ENCODE measurements at places on chromosomes 4 and X.

GRCh38 chr4:163588532-163588931, 94.0 kb downstream of the TMA16 start:
- DNase-seq, result no peak

- DNase-seq, result no peak
Observed at GRCh38 chr4:165592386-165592785, 213.6 kb downstream of the CPE start.

DNA sequence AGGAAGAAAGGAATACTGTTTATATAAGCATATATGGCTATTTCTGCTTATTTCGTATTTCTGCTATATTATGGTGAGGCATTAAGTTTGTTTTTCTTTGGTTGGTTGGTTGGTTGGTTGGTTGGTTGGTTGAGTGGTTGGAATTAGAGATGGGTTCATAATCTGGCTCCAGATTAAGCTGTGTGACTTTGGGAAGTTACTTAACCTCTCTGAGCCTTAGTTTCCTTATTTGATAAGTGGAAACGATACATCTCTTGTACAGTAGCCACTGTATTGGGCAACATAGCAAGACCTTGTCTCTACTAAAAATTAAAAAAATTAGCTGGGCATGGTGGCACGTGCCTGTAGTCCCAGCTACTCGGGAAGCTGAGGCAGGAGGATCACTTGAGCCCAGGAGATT, 46.1 kb upstream of the CEP135 start:
- no peak for DNase-seq

DNA sequence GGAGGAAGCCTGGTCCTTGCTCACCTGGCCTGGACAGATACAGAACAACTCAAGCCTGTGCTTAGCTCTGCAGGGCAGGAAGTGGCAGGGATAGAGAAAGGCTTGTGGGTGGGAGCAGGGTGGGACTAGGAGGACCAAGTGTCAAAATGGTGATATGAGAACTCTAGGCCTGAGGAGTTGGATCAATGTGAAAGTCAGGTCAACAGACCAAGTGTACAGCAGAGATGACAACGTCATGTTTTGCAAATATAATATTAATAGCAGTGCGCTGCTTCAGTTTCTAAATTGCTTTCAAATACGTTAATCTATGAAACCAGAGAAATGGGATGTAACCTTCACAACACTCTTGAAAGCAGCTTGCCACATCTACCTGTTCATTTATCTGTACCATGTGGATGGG, 114.2 kb upstream of the MAP3K15 start:
- no peak for DNase-seq

DNA sequence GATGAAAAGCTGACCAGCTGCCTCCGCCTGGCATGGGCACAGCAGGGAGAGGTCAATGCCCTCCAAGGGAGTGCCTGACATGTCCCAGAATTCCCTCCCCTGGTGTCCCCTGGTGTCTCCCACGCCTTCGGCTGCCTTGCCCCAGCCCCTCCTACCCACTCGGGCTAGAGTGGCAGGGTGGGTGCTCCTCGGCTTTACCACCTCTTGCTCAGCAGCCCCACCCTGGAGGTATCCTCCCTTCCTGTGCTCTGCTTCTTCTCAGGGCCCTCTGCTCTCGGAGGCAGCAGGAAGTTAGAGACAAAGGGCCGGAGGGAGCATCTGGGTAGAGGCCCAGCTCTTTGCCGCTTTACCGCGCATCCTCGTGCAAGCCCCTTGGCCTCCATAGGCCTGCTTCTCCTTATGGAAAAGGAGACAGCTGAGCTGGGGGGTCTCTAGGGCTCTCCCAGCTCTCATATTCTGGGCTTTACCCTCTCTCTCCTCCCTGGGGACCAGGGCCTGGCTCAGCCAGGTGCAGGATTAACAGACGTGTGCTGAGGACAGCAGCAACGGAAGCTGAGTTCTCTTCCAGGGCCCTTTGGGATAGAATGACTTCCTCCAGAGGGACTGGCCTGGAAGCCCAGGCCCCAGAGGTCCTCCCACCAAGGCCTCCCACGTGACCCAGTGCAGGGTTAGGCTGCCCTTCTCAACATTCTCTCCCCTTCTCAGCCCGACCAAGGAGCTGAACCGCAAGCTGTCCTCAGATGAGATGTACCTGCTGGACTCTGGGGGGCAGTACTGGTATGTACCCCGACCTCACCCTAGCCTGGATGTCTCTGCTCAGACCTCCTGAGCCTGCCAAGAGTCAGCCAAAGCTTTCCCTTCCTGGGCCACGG, 17.2 kb downstream of the XPNPEP2 start:
- DNase-seq, result peak; percentile 20

DNA sequence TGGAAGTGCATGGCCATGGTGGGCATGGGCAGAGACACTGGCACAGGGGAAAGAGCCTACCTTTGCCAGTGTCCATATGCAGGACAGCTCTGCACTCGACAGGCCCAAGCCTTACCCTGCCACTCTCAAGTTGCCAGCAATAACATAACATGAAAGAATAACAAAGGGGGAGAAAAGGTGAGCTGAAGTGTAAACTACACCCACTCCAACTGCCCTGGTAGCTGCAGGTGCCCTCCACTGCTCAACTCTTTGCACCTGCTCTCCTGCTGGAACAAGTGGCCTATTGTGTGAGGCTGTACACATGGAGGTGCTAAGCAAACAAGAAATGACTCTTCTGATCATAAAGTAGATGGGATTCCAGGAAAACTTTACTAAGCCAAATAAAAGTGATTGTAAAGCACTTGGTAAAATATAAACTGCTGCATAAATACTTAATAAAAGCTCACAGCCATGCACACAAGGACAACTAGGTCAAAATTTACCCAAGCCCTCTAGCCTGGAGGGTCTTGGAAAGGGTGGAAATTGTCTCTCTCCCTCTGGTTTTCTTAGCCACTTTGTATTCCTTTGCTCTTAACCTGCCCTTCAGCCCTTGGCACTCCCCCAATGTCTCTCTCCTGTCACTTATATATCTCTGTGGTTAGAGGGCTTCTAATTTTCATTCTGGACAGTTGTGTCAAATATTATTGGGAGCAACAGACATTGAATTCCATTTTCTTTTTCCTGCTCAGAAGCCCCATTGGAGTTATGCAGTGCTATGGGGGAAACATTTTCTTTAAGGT, 261.2 kb upstream of the GPC4 start:
- no peak for DNase-seq

GRCh38 chr4:141771889-141772830, 135.8 kb downstream of the IL15 start:
- DNase-seq, result no peak

DNA sequence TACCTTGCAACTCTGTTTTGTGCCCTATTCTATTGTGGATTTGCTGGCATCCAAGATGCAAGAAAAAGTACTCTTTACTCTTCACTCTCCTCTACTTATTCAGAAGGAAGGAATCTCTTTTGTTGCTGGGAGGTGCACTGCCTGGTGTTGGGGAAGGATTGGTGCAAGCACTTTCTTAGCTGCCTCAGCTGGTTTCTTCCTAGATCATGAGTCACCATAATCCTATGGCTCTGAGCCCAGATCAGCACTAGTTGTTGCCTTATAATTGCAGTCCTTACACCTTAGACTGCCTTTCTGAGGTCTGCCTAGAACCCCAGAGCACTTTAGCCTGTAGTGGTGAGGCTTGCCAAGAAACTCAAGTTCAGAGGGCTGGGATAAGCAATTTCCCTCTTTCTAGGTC, 37.0 kb upstream of the CT83 start:
- no peak for DNase-seq

DNA sequence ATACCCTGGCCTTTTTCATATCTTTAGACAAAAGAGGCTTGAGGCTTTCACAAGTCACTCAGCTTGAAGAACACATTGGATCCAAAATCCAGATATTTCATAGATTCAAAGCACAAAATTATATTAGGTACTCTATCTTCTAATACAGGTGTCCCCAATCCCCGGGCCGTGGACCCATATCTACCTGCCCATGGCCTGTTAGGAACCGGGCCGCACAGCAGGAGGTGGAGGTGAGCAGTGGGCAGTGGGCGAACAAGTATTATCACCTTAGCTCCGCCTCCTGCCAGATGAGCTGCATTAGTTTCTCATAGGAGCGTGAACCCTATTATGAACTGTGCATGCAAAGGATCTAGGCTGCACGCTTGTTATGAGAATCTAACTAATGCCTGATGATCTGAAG, 18.7 kb downstream of the YIPF7 start:
- DNase-seq, result no peak

- no peak for DNase-seq
Observed at GRCh38 chr4:110878413-110878812, 255.5 kb upstream of the PITX2 start.

DNA sequence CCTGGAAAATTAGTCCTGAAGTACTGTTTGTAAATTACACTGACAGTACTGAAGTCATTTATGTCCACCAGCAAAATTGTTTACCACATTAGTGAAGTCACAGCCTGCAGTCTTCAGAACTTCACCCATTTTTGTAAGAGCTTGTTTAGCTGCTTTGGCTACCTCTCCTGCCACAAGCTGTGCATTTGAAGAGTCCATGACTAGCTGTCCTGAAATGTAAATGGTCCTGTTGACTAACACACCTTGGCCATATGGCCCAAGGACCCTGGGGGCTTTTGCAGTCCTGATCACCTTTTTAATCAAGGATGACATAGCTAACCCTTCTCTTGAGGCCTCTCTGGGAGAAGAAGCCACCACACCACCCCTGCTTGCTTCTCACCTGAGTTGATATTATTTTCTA, 21.4 kb upstream of the ZNF518B start:
- DNase-seq, result no peak
